Myocyte (in vitro differentiated cells): ENCODE measurements at places on chromosomes 11 and 22.

GRCh38 chr22:50564289-50564688 is 1.6 kb upstream of the SYCE3 start:
- DNase-seq: no peak

GRCh38 chr11:47124675-47125074 is 52.0 kb downstream of the ARFGAP2 start:
- DNase-seq: no peak

DNA sequence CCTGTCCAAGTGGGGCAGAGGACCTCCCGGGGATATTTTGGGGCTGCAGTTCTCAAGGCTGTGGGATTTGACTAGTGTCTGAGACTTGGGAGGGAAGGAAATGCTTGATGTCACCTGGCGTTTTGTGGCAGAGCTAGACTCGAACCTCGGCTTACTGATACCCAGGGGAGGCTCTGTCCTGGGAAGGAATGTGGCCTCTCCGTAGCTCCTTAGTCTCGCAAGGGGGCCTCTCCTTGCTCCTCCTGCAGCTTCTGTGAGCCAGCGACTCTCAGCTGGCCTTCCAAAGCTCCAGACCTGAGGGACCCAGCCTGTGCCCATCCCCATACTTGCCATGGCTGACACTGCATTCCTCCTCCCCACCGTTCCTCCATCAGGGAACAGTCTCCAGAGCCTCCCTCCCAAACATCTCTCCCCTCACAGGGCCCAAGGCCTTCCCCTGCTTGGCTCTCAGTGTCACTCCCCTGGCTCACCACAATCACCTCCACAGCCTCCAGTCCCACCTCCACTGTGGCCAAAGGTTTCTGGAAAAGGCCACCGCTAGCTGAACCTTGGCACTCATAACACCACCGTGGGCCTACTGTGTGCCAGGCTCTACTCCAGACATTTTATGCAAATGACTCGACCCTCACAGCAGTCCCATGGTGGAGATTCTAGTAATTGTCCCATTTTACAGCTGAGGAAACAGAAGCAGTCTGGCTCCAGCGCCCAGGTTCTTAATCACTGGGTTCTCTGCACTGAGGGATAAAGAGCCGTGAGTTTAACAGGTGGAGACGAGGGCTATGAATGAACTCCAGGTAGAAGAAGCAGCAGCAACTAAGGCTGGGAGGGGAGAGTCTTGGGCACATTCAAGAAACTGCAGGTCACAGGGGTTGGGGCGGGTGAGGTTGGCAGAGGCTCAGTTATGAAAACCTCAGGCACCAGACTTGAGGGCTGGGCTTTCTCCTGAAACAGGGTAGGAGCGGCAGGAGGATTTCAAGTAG is 12.1 kb downstream of the P2RY2 start:
- DNase-seq: no peak

- DNase-seq: no peak
Measured at GRCh38 chr11:20712912-20713311, 43.5 kb downstream of the NELL1 start.
